ENCODE measurements at places on chromosomes 5 and 9. TPM values are rescaled to one million over a fixed set of nuclear protein-coding genes. Genes with fewer than 3 reads are reported as not detected.
A peak's percentile ranks its signal among the peaks of the same experiment; 100 is the strongest.

DNA sequence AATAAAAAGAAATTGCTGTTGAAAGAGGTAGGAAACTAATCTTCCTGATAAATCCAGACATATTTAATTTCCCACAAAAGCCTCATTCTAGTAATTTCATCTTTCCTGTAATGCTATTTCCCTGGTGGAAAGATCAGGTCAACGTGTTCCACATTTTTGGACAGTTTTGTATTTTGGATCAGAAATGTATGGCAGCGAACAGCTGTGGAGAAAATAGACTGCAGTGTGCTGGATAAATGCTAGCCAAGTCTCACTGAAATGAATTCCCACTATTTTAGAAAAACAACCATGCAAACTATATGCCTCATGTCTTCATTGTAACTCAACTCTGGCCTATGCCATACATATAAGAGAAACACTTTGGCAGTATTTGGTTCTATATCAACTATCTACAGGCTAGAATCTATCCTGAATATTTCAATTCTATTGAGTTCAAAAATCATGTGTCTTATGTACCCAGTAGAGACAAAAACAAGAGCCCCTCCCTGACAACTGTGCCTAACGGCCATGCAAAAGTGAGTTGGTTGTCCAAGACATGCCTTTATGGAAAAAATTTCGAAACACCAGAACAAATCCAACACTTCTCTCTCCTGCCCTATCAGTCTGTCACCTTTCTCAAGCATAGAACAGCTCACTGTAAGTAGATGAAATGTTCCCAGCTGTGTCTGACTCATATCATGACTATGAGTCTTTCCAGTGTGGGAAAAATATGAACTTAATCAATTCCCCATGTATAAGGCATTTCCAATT, 191.3 kb upstream of the NREP start:
- no peak for DNase-seq
- no peaks in the 10 kb centered on the region for H3K27me3 ChIP-seq
- H3K36me3 ChIP-seq = no peaks in the 10 kb centered on the region
- no peak overlapping the region for H3K4me3 ChIP-seq
- H3K27ac ChIP-seq = no peak overlapping the region

DNA sequence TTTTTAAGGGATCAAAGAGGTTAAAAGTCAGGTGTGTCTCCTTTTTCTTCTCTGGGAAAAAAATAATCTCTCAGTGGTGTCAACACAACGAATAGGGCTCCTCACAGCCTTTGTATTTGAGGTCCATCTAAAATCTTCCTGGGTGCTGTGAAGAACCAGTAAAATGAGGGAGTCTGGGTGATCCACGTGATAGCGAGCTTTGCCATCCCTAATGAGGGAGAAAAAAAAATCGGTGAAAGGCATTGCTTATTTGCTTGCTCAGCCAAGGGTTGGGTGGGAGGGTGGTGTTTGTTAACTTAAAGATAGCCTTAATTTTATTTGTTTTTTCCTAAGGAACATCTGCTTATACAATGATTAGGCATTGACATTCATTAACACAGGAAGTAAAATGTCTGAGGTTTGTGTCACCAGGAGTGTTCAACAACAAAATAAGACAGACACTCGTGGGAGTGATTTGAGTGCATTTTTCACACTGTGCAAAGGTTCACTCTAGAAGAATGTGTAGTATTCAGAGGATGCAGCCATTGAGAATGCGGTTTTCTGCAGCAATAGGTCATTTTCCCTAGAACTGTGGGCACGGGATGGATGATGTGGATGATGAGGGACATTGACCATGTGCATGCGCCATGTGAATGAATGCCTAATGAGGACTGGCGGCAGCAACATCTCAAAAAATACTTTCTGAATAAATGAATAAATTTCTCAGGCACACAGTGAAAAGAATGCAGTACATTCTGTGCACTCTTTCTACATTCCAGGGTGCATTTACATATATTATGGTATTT, 369.5 kb downstream of the NTRK2 start:
- H3K27me3 ChIP-seq = peaks cover 4% of the 10 kb centered on the region
- H3K36me3 ChIP-seq = no peaks in the 10 kb centered on the region
- no peak overlapping the region for H3K4me3 ChIP-seq
- DNase-seq = no peak
- H3K4me1 ChIP-seq = no peaks in the 10 kb centered on the region
- H3K27ac ChIP-seq = no peak overlapping the region

GRCh38 chr9:89555451-89556375, 49.1 kb upstream of the GADD45G start:
- peak overlapping the region; percentile 3 for H3K27ac ChIP-seq
- H3K27me3 ChIP-seq = no peaks in the 10 kb centered on the region
- no peak for DNase-seq
- no peak overlapping the region for H3K4me3 ChIP-seq
- peaks cover 14% of the 10 kb centered on the region for H3K4me1 ChIP-seq
- no peaks in the 10 kb centered on the region for H3K36me3 ChIP-seq

GRCh38 chr9:107784235-107784958, 294.8 kb upstream of the KLF4 start:
- no peak overlapping the region for H3K4me3 ChIP-seq
- no peaks in the 10 kb centered on the region for H3K4me1 ChIP-seq
- no peaks in the 10 kb centered on the region for H3K36me3 ChIP-seq
- no peak overlapping the region for H3K27ac ChIP-seq
- no peaks in the 10 kb centered on the region for H3K27me3 ChIP-seq

PCDHA1 gene
- total RNA-seq = not detected

GNA14 gene
- 20.0 TPM for total RNA-seq

PCDH1 gene
- 47.6 TPM for total RNA-seq
